ENCODE measurements at places on chromosomes 12 and 14. TPM values are rescaled to one million over a fixed set of nuclear protein-coding genes. Genes with fewer than 3 reads are reported as not detected.

SERPINA10 gene
- 2.6 TPM for total RNA-seq

RPGRIP1 gene
- 0.19 TPM for total RNA-seq

- no peaks in the 10 kb centered on the region for H3K36me3 ChIP-seq
- H3K4me3 ChIP-seq = no peak overlapping the region
- H3K4me1 ChIP-seq = no peaks in the 10 kb centered on the region
- H3K27ac ChIP-seq = no peak overlapping the region
Observed at GRCh38 chr12:52513736-52514135, 6.5 kb downstream of the KRT5 start.

DNA sequence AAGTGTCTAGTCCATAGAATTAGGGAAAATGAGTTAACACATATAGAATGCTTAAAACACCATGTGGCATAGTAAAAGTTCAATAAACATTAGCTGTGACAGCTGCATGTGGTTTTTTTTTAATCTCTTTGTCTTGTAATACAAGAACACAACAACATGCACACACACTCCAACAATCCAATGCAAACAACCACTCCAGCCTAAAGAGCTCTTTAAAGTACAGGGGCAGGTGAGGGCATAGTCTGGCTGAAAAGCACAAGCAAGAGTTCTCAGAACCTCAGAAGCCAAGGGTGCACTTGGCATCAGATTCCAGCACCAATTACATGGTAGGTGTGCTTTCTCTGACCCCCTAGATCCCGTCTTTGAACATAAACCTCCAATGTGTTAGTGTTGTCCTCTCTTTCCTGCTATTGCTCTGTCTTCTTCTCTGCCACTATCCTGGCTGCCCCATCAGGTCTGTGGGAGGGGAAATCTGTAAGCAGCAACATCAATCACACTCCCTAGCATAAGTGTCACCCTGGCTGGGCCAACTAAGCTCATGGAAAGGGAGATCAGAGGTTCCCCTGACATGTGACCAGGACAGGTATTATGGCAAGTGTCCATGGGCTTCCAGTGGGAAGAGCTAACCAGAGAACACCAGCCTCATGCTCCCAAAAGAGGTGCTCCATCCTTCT, 91.0 kb downstream of the SLC8A3 start:
- H3K27me3 ChIP-seq = peaks cover 11% of the 10 kb centered on the region
- H3K4me1 ChIP-seq = peaks cover 1% of the 10 kb centered on the region
- H3K4me3 ChIP-seq = no peak overlapping the region
- H3K36me3 ChIP-seq = no peaks in the 10 kb centered on the region
- DNase-seq = no peak

GRCh38 chr14:57519043-57519442, 25.4 kb upstream of the CCDC198 start:
- no peak for DNase-seq
- peaks cover 5% of the 10 kb centered on the region for H3K36me3 ChIP-seq
- H3K4me1 ChIP-seq = no peaks in the 10 kb centered on the region
- H3K4me3 ChIP-seq = no peak overlapping the region
- no peak overlapping the region for H3K27ac ChIP-seq
- H3K27me3 ChIP-seq = no peaks in the 10 kb centered on the region

- H3K27ac ChIP-seq = no peak overlapping the region
- no peaks in the 10 kb centered on the region for H3K4me1 ChIP-seq
- H3K4me3 ChIP-seq = no peak overlapping the region
- DNase-seq = no peak
Observed at GRCh38 chr14:50319721-50320120, 7.6 kb downstream of the DMAC2L start.

- peaks cover 19% of the 10 kb centered on the region for H3K36me3 ChIP-seq
- H3K27me3 ChIP-seq = peaks cover 37% of the 10 kb centered on the region
- no peak for DNase-seq
Observed at GRCh38 chr14:75277815-75278421, 710 bp upstream of the FOS start.

GRCh38 chr12:122059203-122059960, 19.2 kb upstream of the MLXIP start:
- peaks cover 17% of the 10 kb centered on the region for H3K4me1 ChIP-seq
- H3K27me3 ChIP-seq = no peaks in the 10 kb centered on the region
- H3K36me3 ChIP-seq = peaks cover 21% of the 10 kb centered on the region

Measured in progenitor cell of endocrine pancreas (in vitro differentiated cells).